ENCODE measurements at places on chromosomes 4 and X.

DNA sequence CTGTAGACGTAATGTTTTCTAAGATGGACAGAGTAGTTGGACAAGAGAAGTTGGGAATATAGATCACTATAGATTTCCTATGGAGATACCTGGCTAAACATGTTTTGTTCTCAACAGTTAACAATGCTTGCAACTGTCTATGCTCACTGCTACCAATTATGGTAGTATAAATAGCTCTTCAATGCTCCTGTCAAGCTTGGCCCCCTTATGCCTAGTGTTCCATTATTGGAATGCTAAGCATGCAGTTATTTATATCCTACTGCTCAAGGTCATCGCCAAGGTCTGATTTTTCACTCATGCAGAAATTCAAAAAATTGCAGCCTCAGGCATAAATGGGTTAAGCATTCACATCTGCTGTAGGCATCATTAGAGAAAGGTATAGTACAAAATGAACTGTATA, 519.0 kb downstream of the IL15 start:
- no peak for DNase-seq

- no peak for DNase-seq
Observed at GRCh38 chrX:14930663-14931062, 57.4 kb downstream of the MOSPD2 start.

DNA sequence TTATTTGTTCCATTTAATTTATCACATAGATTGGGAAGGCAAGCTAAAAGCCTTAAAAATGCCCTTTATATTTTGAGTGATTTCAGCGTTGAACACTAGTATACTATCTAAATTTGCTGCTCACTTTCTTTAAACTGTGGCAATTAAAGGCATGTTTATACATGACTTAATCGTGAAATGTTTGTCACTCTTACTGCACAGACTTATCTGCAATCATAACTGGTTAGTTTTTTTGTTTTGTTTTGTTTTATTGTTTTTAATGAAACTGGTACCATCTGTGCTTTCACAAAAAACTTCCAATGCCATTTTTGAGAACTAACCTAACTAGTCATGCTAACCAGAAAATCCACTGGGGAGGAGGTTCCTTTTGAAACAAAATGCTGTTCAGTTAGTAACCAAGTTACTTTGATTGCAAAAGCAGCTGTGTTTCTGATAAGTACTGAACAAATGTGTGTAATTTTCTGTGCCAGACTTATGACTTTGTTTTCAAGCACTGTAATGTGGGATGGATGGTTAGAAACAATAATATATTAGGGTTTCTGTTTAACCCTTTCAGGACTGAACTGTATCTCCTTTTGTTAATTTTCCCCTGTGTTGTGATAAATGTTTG, 56.1 kb downstream of the CCKAR start:
- DNase-seq = no peak

GRCh38 chr4:169205075-169205743, 65.5 kb downstream of the SH3RF1 start:
- DNase-seq = no peak

DNA sequence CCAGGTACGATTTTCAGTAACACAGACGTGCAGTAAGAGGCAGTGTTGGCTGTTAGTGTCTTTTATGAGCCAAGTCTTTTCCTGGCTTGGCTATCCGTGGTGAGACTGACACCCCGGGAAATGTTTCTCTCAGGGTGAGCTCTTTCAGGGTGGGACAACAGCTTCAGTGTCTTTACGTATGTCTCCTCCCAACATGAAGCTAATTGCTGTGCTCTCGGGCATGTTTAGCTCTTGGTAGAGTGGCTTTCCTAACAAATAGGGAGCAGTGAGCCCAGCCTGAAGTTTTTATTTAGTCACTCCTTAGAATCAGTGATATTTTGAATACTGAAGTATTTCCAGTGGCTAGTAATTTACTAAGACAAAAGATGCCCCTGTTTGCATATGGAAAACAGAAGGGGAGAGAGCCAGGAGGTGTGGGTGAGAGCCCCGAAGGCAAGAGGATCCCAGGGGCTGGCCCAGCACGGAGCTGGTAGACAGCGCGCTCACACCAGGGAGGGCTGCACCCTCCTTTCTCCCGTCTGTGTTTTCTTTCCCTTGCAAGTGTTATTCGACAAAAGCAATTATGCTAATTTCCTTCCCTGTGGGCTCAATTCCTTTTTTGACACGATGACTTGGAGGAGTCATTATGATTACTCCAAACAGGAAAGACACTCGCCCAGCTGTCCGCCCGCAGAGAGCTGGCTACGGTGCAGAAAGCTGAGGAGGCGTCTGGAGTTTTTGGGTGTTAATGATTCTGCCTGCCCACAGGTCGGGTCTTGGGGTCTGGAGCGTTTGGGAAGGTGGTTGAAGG, 47.7 kb downstream of the PDGFRA start:
- DNase-seq = no peak

All from CD4-positive, alpha-beta T cell treated with Interleukin-17A for 1 hour (primary cell).